CD4-positive, alpha-beta T cell (primary cell): ENCODE measurements at places on chromosomes 6 and 20.

GRCh38 chr20:34368547-34368946 is 5.5 kb downstream of the ITCH start:
- no peak for DNase-seq

GRCh38 chr6:119594907-119595306 is 245.3 kb upstream of the MAN1A1 start:
- DNase-seq: no peak

DNA sequence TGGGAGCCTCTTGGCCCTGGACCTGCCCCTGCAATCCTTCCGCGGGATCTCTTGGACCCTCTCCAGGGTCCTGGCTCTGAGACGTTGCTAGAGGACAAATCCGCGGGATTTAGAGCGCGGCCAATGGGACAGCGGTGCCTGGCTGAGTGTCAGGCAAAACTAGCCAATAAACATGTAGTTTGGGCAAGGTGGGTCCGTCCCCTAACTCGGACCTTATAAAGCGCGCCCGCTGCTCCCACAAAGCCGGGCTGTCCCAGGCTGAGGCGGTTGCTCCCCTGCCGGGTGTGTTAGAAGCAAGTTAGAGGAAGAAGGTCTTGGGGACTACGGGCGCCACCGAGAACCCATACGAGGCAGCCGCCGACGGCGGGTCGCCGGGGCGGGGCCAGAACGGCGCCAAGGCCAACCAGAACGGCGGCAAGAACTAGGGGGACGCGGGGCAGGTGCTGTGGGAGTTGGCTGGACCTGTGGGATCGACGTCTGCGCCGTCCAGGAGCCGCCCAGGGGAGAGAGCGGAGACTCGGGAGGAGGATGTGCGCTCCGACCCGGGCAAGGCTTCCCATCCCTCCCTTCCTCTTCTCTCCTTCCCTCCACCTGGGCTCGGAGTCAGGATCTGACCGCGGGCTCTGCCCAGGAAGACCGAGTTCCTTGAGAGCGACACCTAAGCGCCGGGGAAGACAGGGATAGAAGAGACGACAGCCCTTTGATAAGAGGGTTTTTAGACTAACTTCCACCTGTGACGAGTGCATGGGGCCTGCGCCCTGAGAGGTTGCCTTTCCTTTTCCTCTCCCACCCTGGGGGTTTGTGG is 6.5 kb upstream of the TMEM14A start:
- peak; percentile 50 for DNase-seq

DNA sequence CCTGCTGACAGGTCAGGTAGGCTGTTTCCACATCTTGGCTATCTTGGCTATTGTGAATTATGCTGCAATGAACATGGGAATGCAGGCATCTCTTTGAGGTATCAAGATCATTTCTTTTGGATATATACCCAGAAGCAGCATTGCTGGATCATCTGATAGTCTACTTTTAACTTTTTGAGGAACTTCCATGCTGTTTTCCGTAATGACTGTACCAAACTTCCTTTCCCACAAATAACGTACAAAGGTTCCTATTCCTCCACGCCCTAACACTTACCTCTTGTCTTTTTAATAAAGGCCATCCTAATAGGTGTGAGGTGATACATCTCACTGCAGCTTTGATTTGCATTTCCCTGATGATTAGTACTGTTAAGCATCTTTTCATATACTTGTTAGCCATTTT is 338.7 kb upstream of the RUNX2 start:
- no peak for DNase-seq

GRCh38 chr6:159807150-159807858 is 7.2 kb downstream of the PNLDC1 start:
- no peak for DNase-seq

- peak; percentile 54 for DNase-seq
These were observed 79.5 kb upstream of the MYL9 start for GRCh38 chr20:36461600-36462439.

DNA sequence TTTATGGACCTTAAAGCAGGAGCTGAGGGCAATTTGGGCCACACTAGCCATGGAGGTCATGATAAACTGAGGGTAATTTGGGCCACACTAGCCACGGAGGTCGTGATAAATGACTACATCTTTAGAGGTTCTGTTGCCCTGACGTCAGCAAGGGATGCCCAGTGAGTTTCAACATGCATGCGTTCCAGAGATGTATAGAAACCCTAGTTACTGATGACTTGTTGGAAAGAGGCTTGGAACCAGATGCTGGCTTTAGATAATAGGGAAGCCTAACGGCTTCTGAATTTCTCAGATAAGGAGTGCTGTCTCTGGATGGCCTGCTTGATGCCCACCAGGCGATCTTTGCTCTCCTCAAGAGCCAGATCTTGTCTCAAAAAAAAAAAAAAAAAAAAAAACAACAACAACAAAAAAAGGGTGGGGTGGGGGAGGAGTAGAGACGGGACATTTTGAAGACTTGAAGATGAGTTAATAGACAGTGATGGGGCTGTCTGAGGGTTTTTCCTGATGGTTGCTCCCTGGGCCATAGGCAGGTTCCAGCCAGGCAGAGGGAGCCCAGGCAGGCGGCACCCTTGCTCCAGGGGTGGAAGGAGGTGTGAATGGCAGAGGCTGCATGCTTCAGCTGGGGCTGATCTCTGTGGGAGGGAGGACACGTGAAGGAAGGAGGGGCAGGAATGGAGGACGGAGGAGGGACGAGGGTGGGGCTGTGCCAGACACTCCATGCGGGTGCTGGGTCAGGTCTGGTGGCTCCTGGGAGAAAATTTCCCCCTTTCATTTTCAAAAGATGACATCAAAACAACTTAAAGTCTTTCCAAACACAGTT is 27.0 kb upstream of the FRMD1 start:
- DNase-seq: no peak

- no peak for DNase-seq
These were observed 10.0 kb upstream of the FAM210B start for GRCh38 chr20:56348746-56349145.
